ENCODE measurements at places on chromosomes 13 and 19. TPM values are rescaled to one million over a fixed set of nuclear protein-coding genes. Genes with fewer than 3 reads are reported as not detected.

Gene TMC4
- 0.74 TPM for total RNA-seq

Gene LMTK3
- total RNA-seq: 0.06 TPM

Gene ACP5
- total RNA-seq: 2.1 TPM

Gene SLC25A41
- 0.60 TPM for total RNA-seq

Gene CEACAM7
- 0.32 TPM for total RNA-seq

Gene LILRB1
- 2.0 TPM for total RNA-seq

Gene IL12RB1
- total RNA-seq: 0.53 TPM

Gene ZNF85
- total RNA-seq: 1.2 TPM

Gene CACNG8
- total RNA-seq: 0.16 TPM

Gene ZNF284
- 1.1 TPM for total RNA-seq

Gene ZNF584
- total RNA-seq: 9.5 TPM

Gene POSTN
- total RNA-seq: 11.8 TPM

Gene PGLYRP1
- total RNA-seq: not detected

Gene CLEC17A
- total RNA-seq: not detected

- DNase-seq: no peak
Observed at GRCh38 chr19:5173993-5174392, 166.6 kb downstream of the PTPRS start.

DNA sequence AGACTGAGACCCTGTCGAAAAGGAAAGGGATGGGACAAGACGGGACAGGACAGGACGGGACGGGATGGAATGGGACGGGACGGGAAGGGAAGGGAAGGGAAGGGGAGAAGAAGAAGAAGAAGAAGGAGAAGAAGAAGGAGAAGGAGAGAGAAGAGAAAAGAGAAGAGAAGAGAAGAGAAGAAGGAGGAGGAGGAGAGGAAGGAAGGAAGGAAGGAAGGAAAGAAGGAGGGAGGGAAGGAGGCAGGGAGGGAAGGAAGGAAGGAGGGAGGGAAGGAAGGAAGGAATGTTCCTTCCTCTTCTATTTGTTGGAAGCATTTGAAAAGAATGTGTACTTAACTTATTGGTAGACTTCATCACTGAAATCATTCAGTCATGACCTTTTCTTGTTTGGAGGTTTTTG is 9.6 kb upstream of the SHFL start:
- DNase-seq: no peak

DNA sequence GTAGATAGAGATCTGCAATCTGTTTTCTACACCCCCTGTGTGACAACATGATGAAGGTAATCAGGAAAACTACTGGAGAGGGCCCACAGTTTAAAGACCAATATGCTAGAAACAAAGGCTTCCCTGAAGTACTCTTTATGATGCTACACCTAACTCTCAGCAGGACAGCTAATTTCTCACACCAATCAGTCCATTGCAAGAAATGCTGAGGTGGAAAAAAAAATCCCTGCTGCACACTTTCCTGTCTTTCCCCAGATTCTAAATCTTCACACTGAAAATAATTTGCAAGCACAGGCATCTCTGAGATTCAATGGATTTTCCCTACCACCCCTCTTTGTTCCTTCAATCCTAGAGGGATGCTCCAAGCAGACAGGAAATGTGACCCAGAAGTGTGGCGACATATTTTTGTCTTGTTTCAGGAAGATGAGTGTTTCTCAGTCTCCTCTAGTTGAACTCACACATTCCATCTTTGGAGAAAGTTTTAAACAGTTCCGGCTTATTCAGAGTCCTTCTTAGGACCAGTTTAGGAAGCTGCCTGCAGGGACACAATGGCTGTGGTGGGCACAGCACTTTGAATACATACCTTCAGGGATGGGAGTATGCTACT is 671.6 kb downstream of the DIAPH3 start:
- DNase-seq: no peak

DNA sequence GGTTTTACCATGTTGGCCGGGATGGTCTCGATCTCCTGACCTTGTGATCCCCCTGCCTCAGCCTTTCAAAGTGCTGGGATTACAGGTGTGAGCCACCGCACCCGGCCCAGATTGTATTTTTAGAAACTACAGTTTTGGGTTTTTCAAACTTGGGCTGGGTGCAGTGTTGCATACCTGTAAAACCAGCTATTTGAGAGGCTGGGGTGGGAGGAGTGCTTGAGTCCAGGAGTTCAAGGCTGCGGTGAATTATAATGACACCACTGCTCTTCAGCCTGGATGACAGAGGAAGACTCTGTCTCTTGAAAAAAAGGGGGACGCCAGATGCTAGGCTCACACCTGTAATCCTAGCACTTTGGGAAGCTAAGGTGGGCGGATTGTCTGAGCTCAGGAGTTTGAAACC is 4.2 kb downstream of the CHAF1A start:
- no peak for DNase-seq

DNA sequence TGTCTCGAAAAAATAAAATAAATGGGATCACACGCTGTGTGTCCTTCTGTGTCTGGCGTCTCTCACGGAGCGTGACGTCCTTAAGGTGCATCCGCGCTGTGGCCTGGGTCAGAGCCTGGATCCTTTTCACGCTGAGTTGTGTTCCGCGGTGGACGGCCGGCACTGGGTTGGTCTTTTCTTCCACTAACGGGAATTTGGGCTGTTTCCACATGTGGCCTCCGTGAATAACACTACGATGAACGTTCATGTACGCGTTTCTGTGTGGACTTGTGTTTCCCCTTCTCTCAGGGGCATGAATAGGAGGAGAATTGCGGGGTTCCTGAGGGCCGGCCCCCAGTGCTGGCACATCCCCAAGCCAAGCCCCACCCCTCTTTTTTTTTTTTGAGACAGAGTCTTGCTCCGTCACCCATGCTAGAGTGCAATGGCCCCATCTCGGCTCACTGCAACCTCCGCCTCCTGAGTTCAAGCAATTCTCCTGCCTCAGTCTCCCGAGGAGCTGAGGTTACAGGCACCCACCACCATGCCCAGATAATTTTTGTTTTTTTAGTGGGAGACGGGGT is 6.2 kb upstream of the PTBP1 start:
- no peak for DNase-seq

DNA sequence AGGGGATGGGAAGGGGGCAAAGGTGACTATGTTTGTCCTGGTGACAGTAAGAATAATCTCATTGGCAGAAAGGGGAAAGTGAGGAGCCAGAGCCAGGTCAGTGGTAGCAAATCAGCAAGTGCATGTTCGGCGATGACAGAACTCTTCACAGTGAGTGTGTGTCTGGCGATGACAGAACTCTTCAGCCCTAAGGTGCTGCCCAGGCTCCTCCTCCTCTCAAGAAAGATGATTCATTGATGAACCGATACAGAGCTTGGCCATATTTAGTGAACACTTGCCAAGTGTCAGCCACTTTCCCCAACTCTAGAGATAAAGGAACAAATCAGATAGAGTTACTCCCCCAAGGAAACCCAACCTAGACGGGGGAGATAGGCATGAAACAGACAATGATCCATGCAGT is 199.3 kb upstream of the UBL3 start:
- DNase-seq: no peak

- no peak for DNase-seq
Observed at GRCh38 chr19:46634656-46635218, 1.3 kb downstream of the GNG8 start.

GRCh38 chr13:99347911-99348451 is 40.8 kb upstream of the GPR183 start:
- no peak for DNase-seq

DNA sequence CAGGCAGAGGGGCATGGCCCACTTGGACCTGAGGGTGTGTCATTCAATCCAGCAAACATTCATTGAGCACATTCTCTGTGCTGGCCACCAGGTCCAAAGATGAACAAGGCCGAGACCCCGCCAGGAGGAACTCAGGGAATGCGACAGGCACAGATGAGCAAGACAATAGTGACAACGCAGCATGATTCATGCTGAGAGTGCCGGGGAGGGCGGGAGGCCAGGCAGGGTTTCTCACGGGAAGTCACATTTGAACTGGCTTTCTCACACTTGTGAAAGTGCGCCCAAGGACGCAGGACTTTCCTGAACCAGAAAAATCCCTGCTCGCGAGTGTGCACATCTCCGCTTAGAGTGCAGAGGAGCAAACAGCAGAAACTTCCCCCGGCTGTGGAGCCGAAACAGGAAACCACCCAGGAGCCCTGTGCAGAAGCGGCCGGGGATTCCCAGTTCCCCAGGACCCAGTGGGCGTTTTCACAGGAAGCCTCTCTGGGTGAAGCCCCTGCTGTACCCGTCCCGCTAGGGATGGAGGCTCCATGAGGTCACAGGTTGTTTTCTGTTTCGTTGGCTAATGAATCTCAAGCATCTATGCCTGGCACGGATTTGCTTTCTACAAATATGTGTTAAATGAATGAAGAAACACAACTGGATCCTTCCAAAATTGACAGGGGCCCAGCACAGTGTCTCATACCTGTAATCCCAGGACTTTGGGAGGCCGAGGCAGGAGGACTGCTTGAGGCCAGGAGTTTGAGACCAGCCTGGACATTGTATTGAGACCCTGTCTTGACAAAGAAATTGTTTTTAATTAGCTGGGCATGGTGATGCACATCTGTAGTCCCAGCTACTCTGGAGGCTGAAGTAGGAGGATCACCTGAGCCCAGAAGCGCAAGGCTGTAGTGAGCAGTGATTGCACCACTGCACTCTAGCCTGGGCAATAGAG is 68.4 kb upstream of the TM9SF2 start:
- DNase-seq: peak; percentile 83

GRCh38 chr13:86462011-86462410 is 662.8 kb upstream of the SLITRK6 start:
- DNase-seq: no peak

GRCh38 chr19:13848798-13849676 is 27.9 kb upstream of the NANOS3 start:
- DNase-seq: no peak

DNA sequence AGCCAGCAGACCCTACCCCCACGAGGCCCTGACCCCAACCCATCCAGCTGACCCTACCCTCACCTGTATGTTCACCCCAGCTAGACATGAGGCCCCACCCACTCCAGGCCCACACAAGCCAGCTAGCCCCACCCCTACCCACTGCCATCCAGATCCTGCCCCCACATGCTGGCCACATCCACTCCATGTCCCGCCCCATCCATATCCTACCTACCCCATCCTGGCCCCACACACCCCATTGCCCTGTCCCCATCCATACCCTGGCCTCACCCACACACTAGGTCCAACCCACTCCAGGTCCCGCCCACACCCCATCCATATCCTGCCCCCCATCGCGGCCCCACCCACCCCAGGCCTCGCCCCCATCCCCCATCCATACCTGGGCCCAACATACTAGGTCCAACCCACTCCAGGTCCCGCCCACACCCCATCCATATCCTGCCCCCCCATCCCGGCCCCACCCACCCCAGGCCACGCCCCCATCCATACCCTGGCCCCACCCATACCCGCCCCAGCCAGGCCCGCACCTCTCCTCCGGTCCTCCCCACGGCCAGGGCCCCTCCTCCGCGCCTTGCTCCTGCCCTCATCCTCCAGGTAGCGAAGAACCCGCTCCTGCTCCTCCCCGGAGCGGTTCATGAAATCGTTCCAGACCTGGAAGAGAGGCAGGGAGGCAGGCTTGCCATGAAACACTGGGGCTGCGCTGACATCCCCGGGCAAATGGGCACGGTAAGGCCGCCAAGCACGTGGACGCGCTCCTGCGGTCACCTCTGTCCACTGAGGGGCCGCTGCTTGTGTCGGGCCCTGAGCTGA is 7.2 kb downstream of the RNU6-9 start:
- peak; percentile 49 for DNase-seq

DNA sequence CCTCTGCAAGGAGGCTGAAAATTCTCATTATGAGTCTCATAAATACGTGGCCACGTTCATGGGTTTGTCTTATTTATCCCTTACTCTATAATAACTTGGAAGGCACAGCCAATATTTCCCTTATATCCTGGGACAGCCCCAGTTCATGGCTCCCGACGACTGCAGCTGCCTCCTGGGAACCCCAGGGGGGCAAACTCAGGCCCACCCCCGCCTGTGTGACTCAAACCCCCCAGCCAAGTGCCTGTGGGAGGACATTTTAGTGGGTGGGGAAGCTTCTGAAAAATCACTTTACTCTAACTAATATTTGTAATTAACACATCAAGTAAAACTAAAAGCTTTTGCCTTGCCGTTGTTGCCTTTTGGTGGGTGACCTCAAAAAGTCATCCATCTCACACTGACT is 14.3 kb downstream of the RASA3 start:
- peak; percentile 7 for DNase-seq

- peak; percentile 38 for DNase-seq
Observed at GRCh38 chr19:30092721-30093569, 150.9 kb downstream of the URI1 start.

DNA sequence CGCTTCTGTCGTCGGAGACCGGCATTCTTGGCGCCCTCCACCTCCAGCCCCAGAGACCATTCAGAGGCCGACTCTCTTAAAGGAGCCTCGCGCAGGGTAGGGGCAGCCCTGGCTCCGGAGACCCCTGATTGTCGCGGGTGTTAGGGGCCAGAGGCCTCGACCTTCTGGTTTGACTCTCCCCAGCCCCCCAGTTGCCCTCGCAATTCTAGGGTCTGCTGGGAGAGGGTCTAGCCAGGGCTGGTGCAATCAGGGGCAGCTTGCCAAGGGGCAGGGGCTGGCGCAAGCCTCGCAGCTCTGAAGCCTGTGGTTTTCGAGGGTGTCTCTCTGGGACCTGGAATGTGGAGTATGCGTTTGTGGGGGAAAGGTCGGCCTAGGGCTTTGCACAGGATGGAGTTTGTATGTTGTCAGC is 1.6 kb upstream of the SLC7A10 start:
- peak; percentile 34 for DNase-seq

DNA sequence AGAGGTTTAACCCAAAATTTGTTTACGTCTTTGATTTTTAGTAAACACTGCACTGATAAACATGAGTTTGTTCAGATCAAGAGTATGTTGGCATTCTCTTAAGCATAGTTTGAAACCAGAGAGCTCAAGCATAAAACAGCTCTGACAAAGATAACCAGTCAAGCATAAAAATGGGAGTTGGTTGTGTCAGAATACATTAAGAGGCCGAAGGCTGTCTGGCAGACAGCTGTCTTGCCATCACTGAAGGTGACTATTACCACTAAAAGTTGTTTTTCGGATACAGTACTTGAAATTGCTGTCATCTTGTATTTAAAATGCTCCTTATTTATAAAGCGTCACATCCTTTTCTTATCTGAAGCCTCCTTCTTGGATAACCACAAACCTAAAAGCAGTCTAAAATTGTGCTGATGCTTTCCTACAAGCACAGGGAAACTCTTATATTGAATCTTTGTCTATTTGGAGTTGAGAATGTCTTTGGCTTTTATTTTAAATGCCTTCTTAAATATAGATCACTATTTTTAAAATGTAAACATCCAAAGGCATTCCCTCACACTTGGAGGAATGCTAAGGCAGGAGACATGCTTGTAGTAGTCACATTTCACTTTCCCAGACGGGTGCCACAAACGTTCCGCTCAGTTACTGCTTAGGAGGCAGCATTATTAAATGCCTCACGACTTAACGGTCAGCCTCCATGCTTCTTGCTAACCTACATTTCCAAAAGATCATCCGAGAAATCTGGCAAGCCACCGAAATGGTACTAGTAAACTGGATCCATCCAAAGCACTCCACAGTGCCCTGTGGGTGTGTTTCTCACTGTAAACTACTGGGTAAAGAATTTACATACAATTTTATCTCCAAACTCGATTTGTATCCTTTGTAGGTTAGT is 1.5 kb downstream of the SMAD9 start:
- no peak for DNase-seq

DNA sequence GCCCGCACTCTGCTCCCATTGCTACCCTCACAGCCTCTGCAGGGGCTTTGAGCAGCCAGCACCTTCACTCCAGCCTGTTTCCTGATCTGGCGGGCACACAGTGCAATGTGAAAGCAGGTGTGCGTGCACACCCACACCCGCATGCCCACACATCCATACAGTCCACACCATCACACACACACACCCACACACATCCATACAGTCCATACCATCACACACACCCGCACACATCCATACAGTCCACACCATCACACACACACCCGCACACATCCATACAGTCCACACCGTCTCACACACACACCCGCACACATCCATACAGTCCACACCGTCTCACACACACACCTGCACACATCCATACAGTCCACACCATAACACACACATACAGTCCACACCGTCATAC is 28.0 kb downstream of the PIAS4 start:
- DNase-seq: no peak
